Panc1 (cell line): ENCODE measurements at places on chromosomes 16 and 17. TPM values are rescaled to one million over a fixed set of nuclear protein-coding genes. Genes with fewer than 3 reads are reported as not detected.

DNA sequence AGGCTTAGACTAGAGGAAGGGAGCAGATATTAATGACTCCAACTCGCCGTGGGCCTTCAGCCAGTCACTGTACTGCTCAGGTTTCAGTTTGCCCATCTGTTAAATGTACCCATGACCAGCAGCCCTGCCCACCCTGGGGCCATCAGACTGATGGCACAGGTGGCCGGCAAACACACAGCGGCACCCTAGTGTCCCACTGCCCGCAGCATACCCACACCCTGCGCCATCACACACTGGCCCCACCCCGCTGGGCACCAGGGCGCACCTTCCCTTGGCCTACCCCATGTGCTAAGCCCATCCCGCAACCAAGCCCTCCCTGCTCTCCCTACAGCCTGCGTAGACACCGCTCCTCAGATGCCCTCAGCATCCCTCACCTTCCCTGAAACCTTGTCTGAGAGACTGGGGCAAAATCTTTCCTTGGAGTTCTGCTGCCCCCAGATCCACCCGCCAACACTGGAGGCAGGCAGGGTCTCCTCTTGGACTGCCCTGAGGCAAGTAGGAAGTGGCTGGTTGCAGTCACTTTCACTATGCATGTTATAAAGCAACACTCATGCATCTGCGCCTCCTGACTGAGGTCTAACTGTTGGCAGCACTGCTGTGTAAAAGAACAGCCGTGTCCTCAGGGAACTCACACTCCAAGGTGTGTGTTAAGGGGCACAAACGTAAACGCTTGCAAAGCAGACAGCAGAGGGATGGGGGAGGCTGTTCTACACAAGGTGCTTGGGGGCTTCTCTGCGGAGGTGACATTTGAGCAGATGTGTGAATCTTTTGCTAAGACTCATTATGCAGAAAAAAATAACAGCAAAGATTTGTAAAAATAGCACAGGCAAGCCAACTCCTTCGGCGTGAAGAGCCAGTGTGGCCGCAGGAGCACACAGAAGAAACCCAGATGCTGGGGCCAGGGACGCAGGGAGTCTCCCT is 6.7 kb upstream of the BCAR1 start:
- peaks cover 62% of the 10 kb centered on the region for H3K4me1 ChIP-seq
- H3K27me3 ChIP-seq = no peaks in the 10 kb centered on the region
- no peak overlapping the region for H3K4me3 ChIP-seq
- no peaks in the 10 kb centered on the region for H3K36me3 ChIP-seq
- peak overlapping the region; percentile 34 for H3K27ac ChIP-seq

GRCh38 chr17:17856386-17856785 is 19.6 kb upstream of the SREBF1 start:
- no peak overlapping the region for H3K4me3 ChIP-seq
- H3K36me3 ChIP-seq = no peaks in the 10 kb centered on the region
- no peak for DNase-seq
- H3K4me1 ChIP-seq = no peaks in the 10 kb centered on the region

DNA sequence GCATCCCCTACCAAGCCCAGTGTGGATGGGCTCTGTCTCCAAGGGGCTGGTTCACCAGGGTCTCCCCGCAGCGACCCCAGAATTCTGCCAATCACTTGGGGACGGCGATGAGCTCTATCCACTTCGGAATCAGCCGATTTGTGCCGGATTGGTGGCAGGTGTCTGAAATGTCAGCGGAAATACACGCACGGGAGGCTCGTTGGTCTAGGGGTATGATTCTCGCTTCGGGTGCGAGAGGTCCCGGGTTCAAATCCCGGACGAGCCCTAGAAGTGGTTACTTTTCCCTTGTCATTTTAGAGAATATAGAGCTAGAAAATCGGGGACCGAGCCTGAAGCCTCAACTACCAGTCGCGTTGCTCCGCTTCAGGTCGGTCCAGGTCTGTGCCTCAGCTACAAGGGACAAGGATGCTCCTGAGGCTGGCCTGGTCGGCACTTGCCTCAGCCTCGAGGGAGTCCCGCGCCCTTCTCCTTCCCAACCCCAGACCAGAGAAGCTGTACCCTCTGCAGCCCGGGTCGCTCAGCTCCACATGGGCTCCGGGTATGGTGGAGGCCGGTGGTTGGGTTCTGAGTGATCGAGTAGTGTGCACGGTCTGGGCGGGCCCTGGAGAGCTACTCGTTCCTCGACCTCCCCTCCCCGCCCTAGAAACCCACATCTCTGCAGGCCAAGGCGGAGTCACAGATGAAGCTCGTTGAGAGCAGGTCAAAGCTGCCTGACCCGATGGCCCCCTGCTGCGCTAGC is 16.0 kb upstream of the OR1F1 start:
- H3K4me3 ChIP-seq = peak overlapping the region; percentile 53
- peaks cover 25% of the 10 kb centered on the region for H3K4me1 ChIP-seq
- H3K36me3 ChIP-seq = no peaks in the 10 kb centered on the region

- H3K4me1 ChIP-seq = no peaks in the 10 kb centered on the region
- H3K27ac ChIP-seq = no peak overlapping the region
- no peak overlapping the region for H3K4me3 ChIP-seq
- H3K27me3 ChIP-seq = no peaks in the 10 kb centered on the region
Observed at GRCh38 chr17:5069724-5070123, 8.5 kb upstream of the ZFP3 start.

DNA sequence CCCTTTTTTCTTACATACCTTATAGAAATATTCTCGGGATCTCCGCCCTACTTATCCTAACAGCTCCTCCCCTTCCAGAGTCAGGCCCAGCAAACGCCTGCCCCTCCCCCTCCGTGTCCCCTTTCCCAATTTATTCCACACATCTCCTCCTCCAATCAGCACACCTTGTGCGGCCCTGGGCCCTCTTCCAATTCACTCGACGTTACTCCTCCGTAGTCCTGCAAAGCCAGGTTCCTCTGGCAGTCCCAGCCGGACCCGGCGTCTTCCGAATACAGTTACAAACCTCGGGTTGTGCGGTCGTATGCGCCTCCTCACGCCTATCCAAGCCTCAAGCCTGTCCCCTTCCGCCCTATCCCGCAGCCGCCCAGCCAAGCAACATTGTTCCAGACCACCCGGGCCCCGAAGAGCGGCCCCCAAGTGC is 677 bp downstream of the CBX1 start:
- peaks cover 13% of the 10 kb centered on the region for H3K4me1 ChIP-seq
- H3K4me3 ChIP-seq = peak overlapping the region; percentile 66
- peak overlapping the region; percentile 86 for H3K27ac ChIP-seq
- DNase-seq = peak; percentile 12
- H3K27me3 ChIP-seq = no peaks in the 10 kb centered on the region
- H3K36me3 ChIP-seq = peaks cover 4% of the 10 kb centered on the region; the same call in 1 of the 2 replicates

DNA sequence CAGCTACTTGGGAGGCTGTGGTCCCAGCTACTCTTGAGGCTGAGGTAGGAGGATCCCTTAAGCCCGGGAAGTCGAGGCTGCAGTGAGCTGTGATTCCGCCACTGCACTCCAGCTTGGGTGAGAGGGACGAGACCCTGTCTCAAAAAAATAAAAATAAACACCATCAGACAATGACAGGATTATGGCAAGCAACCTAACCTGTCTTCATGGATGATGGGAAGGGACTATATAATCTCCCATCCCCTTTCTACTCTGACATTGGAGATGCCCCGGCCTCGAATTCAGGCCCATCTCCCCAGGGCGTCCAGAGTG is 893 bp downstream of the TRIM25 start:
- no peaks in the 10 kb centered on the region for H3K27me3 ChIP-seq
- peaks cover 4% of the 10 kb centered on the region; the same call in 1 of the 2 replicates for H3K36me3 ChIP-seq
- H3K4me1 ChIP-seq = peaks cover 30% of the 10 kb centered on the region
- peak overlapping the region; percentile 78 for H3K4me3 ChIP-seq
- DNase-seq = no peak

- no peak for DNase-seq
- H3K36me3 ChIP-seq = no peaks in the 10 kb centered on the region
- no peak overlapping the region for H3K27ac ChIP-seq
- no peak overlapping the region for H3K4me3 ChIP-seq
- peaks cover 6% of the 10 kb centered on the region; the same call in 1 of the 2 replicates for H3K4me1 ChIP-seq
- H3K27me3 ChIP-seq = no peaks in the 10 kb centered on the region
Observed at GRCh38 chr17:29376667-29377270, 13.4 kb upstream of the TAOK1 start.

The TAC4 gene
- total RNA-seq = not detected
